Eye (tissue), 1 donor: ENCODE measurements at places on chromosomes 4 and X.

DNA sequence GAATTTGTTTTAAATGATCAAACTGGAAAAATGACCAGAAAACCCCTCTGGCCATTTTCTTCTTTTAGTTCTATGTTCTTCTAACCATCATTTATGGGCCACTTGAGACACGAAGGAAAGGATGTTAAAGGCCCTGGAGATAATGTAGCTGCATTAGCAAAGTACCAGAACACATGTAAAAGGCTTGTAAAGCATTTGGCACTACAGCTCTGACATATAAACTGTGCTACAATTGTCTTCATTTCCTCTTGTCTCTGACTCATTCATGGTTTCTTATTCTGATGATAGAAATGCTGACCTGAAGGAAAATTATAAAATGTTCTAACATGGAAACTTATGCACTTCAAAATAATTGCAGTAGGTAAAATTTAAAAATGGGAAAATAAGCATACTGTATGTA is 388.7 kb downstream of the FAT4 start:
- peak; percentile 18 for DNase-seq

GRCh38 chr4:15910155-15910940 is 28.2 kb downstream of the FGFBP1 start:
- DNase-seq = no peak

GRCh38 chr4:75555294-75556164 is at the start of gene ODAPH:
TSS of gene ODAPH (plus strand) at chr4:75556066. CDS start at chr4:75556083, 17 bp downstream.
- no peak for DNase-seq

DNA sequence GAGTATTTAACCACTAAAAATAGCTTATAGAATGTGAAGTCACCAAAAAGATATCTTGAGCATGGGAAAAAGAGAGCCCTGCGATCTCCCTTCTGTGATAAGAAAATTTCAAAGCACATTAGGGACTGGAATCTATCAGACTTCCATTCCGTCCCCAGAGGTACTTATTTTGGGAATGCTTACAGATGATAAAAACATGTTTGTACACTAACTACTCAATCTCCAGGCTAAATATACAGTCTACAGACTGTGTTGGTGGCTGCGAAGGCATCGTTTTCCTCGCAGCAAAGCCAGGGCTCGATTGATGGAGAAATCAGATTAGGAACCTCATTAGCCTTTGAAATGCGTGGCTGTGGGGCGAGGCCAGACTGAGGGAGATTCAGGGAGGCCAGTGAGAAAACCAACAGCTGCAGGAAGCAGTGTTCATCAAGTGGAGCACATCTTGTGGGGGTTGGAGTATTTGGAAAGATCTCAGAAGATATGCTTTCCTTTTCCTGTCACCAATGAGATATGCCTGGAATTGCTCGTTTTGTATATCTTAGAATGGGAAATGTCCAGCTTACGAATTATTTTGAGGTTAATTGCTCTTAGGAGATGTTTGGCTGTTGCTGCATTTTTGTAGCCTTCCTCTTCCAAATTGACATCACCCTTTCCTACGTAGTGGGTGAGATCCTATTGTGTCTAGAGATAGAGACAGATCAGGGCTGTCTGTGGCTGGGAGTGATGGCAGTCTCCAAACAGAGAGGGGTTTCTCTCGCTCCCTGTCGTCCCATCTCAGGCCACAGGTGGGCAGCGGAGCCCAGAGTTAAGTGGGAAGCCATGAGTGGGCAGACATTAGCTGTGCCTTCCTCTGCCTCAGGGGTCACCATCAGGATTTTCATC is 224.9 kb upstream of the FAT1 start:
- DNase-seq = peak; percentile 69

DNA sequence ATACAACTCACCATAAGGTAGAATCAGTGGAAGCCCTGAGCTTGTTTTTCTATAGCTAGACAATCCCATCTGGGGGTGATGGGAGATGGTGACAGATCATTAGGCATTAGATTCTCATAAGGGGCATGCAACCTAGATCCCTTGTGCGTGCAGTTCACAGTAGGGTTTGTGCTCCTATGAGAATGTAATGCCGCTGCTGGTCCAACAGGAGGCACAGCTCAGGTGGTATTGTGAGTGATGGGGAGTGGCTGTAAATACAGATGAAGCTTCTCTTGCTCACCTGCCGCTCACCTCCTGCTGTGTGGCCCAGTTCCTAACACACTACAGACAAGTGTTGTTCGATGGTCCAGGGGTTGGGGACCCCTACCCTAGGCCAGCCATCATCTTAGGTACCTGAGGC is 5.9 kb upstream of the GATB start:
- no peak for DNase-seq

DNA sequence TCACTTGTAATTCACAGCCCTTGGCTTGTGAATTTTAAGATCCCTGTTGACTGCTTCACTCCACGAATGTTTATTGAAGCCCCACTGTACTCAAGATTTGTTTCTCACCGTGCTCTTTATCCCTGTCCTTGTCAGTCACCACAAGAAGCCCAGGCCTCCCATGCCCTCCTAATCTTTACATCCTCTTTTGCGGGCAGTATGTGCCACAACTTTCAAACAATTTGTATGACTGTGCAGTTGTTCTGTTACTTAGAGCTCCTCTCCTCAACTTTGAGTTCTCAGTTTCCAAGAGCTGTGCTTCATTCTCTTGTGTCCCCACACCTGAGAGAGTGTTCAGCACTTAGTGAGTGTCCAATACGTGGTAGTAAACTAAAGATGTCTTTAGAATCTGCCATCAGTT is 467.7 kb downstream of the NKX6-1 start:
- DNase-seq = no peak

- DNase-seq = peak; percentile 90
Observed at GRCh38 chr4:42152507-42153504, at the start of gene BEND4. TSS of gene BEND4 (minus strand) at chr4:42152655. CDS start at chr4:42152143, 512 bp downstream.

- no peak for DNase-seq
Observed at GRCh38 chr4:102761296-102761701, 531 bp upstream of the MANBA start.

DNA sequence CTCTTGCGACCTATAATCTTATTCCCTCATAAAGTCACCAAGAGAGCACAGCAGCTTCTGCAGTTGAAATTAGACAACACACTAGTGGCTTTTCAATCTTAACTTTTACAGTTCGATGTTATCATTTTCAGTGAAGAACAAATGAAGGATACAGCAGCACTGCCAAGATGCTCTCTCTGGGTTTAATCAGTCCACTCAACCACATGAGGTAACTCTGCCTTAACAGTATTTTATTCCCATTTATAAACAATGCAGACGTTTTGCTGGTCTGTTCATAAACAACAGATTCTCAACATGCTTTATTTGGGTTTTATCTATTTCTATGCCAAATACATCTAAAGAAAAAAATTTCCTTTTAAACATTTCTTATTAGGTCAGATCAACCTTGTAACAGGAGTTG is 646.0 kb upstream of the FAM241A start:
- no peak for DNase-seq

GRCh38 chrX:132532913-132533312 is 44.1 kb upstream of the MBNL3 start:
- no peak for DNase-seq

DNA sequence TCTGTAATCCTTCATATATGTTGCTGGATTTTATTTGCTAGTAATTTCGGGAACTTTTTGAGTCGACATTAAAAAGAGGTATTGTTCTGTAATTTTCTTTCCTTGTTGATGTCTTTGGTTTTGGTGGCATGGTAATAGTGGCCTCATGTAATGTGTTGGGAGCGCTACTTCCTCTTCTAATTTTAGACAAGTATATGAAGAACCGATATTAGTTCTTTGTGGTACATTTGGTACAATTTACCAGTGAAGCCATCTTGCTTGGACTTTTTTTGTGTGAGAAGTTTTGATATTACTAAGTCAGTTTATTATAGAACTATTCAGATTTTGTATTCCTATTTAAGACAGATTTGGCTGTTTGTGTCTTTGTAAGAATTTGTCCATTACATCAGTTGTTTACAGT is 669.2 kb upstream of the AADAT start:
- DNase-seq = no peak

DNA sequence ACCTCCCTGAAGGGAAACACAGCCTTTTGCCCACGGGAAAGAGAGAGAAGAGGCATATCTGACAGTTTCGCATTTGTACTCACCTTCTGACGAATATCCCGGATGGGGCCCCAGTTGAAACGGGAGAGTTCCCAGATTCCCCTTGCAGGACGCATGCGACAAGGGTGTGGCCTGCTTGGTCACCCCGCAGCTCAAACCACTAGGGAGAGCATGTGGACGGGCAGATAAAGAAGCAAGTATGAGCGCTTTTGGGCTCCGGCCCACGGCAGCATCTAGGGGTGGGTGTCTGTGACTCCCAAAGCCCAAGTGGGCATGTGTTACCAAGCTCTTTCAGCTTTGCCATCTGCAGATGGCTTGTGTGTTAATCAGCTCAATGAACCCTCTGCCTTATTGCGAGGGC is 70.1 kb upstream of the MED14 start:
- DNase-seq = no peak

GRCh38 chr4:182142176-182143085 is 100.8 kb upstream of the TENM3 start:
- DNase-seq = peak; percentile 83

GRCh38 chr4:89509708-89510281 is 202.2 kb upstream of the GPRIN3 start:
- DNase-seq = no peak

GRCh38 chr4:187184508-187184907 is 460.9 kb upstream of the FAT1 start:
- DNase-seq = peak; percentile 46

DNA sequence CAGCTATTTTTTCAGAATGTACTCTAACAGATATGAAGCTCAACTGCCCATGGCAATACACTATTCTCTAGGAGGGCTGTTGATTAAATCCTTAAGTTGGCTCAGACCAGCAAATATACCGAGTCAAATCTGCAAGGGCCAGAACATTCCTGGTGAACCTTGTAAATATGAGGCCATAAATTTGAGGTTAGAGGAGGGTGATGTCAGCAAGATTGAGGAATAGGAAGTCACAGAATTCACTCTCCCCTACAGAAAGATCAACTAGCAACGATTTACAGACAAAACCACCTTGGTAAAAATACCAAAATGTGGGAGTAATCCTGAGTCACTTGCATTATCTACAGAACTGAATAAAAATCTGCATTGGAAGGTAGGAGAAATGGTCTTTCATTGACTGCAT is 399.3 kb downstream of the GPM6A start:
- no peak for DNase-seq

DNA sequence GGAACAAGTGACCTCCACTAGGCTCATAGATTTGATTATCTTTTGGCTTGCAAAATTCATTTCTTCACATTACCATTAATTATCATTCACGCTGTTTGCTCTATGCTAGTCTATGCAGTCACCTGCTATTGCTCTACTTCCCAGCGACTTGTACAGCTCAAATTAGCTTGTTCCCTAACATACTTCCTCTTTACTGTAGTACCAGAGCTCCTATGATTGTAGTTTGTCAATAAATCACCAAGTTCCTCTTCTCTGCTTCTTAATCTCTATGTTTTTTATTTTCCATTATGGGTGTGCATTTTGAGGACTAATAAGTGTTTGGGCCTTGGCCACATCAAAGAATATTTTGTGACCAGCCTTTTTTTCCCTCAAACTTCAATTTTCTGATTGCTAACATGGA is 6.2 kb upstream of the GSPT2 start:
- DNase-seq = no peak

GRCh38 chrX:15566244-15566643 is 34.5 kb downstream of the ACE2 start:
- DNase-seq = no peak

DNA sequence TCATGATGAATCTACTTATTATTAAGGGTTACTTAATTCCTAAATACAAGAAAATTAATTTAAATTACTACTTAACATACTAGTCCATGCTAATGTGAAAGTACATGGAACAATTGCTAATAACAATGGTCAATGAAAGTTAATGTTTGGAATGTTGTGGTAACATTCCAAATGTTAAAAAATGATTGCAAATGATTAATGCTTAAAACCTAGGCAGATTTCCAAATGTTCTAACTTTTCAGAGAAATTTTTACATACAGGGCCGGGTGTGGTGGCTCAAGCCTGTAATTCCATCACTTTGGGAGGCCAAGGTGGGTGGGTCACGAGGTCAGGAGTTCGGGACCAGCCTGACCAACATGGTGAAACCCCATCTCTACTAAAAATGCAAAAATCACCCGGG is 1851.3 kb upstream of the PCDH7 start:
- no peak for DNase-seq

- no peak for DNase-seq
Observed at GRCh38 chr4:71446479-71447081, 107.8 kb downstream of the SLC4A4 start.

DNA sequence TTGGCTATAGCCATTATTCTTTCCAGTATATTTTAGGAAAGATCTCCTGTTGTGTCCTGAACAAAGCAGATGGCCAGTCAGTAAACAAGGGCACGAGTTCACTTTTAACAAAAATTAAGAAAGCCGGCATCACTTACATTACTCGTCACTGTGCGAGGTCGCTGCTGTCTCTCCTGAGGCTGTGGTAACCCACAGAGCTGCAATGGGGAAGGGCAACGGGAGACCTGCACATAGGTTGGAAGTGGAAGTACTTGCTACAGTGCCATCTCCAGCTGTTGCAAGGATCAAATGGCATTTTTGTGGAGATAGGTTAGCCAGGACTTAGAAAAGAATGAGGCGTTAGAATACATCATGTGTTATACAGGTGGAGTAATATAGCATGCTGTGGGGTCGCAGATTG is 132.2 kb downstream of the KLHL8 start:
- DNase-seq = no peak

DNA sequence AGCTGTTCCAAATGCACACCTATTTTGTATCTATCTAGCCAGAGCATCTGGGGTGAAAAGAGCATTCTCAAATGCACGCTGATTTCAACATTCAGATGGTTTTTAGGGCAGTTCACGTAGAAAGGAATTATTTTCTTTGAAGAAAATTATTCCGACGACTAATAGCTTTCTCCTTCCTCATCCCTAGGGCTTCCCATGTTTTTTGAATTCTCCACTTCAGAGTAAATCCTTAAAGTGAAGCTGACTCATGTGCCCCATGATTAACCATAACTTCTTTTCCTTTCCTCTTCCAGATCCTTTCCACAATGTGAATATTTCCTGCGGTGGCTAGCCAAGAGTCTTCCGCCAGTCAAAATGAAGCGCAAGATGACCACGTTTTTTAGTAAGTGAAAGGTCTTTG is 86.7 kb upstream of the PDHA1 start:
- no peak for DNase-seq

DNA sequence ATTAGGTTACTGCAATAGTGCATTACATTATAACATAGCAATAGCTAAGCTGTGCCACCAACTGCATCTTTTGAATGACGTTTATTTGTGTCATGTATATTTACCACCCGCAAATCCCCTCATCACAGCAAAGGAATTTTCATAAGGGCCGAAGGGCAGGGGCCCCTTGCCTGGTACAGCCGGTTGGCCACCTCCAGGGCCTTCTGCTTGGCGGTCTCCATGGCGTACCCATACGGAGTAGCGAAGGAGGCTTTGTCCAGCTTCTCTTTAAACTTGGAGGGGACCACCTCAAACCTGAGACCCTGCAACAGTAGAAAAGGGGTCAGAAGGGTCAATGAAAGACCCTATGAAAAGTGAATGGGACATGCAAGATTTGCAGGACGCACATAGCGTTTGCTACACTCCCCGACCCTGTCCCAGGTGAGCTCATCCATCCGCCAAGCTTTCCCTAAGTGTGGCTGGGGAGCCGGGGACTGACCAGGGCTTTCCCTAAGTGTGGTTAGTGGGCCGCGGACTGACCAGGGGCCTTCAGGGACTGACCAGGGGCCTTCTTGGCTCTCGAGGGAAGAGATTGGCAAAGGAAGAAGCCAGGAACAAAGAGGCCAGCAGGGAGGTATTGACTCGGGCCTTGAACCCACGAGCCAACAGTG is 10.6 kb downstream of the ASMTL start:
- no peak for DNase-seq
